ENCODE measurements at places on chromosomes 7 and 10.
A peak's percentile ranks its signal among the peaks of the same experiment; 100 is the strongest.

GRCh38 chr10:129880191-129880870 lies 83.7 kb downstream of the EBF3 start:
- DNase-seq, result no peak

DNA sequence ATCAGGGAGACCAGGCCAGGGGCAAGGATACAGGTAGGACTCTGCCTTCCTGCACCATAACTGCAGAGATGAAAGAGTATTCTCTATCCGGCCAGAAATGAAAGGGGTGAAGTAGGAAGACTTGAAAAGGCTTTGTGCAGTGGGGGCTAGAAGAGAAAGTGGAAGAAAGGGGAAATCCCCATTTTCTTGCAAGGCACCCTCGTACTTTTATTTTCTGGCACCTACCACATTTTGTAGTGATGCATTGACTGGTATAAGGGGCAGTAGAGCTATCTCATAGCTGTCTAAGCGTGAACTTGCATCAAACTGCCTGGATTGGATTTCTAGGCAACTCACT lies 752 bp upstream of the CAMK2G start:
- no peak for DNase-seq

- DNase-seq, result no peak
Observed at GRCh38 chr10:96044736-96045135, 1.4 kb downstream of the CCNJ start.

DNA sequence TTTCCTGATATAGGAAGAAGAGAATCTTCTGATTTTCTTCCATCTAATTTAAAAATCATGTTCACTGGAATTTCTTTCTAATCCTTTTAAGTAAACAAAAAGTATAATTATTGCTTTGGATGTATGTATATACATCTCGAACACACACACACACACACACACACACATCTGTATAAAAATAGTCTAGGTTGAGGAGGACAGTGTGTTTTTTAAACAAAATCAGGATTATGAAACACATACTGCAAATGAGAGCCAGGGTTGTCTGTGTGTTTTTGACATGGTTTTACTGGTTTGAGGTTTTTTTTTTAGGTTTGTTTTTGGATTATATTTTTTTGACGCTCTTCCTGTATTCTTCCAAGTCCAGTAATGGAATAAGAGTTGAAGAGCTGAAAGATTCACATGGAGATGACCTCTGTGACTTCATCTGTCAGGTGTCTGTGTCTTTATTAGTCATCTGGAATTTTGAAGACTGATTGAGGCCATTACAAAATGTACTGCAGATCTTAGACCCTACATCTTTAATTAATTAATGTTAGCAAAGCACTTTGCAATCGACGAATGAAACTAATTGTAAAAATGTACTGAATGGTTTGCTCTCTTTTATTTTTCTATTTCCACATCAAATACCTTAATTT lies 237.1 kb downstream of the SUGCT start:
- DNase-seq, result no peak

- DNase-seq, result no peak
Observed at GRCh38 chr7:38315410-38315809, 42.0 kb upstream of the TARP start.

GRCh38 chr7:43584195-43584586 lies 1.3 kb downstream of the STK17A start:
- no peak for DNase-seq

DNA sequence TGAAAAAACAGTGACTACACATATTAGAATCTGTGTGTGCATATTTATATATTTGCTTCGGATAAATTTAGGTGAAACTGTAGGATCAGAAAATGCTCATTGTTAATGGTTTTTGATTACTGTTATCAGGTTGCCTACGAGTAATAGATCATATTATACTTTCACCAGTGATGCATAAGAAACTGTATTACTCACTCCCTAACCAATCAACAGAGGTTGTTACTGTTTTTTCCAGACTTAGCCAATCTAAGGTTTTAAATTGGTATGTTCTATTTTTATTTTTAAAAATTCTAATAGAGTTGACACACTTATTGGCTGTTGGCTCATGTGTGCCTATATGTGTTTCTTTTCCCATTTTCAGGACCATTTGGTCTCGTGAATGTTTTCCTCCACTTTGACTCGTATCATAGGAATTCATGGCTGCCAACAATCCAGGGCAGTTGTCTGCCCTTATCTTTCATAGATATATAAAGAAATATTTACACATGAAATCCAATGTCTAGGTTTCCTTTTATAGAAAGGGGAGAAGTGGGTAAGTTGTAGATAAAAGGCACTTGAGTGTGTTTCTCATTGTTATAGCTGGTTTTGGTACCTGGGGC lies 59.2 kb downstream of the ANLN start:
- DNase-seq, result no peak

- DNase-seq, result no peak
Observed at GRCh38 chr10:77669892-77670291, 32.3 kb upstream of the KCNMA1 start.

GRCh38 chr10:88156341-88156740 lies 292.9 kb downstream of the PTEN start:
- DNase-seq, result no peak

DNA sequence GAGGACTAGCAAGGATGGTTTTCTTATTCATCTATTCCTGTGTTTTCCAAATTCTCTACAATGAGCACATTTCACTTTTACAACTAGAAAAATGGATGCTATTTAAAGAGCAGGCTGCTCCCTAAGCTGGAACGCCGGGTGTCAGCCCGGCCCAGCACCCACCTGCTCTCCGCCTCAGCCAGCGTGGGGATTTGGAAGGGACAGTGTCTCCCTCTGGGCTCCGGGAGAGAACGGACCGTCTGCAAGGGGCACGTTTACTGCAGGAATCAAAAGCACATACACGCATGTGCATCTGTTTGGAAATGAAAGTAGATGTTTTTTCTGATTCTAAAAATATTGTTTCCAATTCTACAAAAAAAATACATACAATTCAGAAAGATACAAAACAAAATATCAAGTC lies 2.3 kb upstream of the JAKMIP3 start:
- DNase-seq, result no peak

DNA sequence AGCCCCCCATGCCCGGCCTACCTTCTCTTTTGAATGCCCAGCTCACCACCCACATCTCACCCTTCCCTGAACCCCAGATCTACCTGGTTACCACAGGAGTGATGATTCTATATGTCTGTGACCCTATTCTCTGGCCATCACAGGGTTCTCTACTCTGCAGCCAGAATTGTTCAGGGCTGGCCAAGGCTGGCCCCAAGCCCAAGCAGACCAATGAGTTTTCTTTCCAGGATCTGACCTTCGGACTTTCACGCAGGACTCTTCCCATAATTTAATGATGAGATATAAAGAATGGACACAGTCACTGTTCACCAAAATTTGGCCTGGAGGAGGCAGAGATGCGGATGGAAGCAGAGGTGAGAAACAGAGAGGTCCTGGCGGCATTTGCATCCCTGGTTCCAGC lies 72.6 kb downstream of the PIP4K2A start:
- DNase-seq, result no peak

- DNase-seq, result no peak
Observed at GRCh38 chr10:114874827-114875411, 53.3 kb downstream of the FHIP2A start.

DNA sequence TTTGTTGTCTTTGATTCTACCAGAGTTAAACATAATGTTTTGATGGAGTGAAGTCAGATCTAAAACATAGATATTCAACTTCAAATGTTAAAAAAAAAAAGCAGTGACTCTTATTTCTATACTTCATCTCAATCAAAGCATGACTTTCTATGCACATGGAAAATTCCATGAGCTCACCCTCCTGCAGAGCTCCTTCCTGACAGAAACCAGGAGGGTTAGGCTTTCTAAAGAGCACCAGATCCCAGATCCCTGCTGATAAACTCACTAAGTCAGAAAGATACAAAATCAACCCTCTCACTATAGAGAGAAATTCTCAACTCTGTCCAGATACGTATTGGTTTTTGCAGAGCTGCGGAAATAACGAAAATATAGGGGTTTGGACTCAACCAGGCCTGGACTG lies 122.6 kb downstream of the FAM107B start:
- DNase-seq, result no peak

DNA sequence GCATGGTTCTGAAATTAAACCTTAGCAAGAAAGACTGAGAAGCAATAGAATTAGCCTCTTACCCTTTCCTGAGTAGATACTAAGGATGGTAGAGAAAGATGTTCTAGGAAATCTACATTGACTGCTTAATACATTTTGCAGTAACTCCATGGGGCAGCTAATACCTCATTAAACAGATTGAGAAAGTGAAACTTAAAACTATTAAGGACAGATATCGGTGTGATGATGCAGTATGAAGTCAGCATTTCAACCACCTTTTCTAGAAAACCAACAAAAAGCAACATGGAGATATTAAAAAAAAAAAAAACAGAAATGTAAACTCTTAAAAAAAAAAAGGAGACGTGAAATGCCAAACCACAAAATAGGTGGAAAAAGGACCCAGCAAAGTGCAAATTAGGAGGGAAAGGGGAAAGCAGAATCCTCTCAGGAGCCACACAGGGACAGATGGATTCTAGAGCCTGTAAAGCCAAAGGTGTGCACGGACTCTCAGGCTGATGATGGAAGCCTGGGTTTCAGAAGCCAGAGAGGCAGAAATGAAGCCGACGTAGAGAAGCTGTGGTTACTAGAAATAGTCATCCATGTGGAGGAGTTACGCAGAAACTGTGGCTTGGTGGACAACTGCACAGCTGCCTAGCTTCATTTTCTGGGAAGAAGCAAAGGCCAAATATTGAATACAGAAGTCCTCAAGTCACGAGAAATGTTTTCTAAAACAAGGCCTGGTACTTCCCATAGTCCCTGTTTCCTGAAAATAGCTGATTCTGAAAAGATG lies 38.1 kb upstream of the GPR141 start:
- DNase-seq, result no peak

GRCh38 chr10:110007701-110008517 lies at the start of gene ADD3:
TSS of gene ADD3 (plus strand) at chr10:110007984. CDS start at chr10:110100654, 92,670 bp downstream.
- peak; percentile 84 for DNase-seq

DNA sequence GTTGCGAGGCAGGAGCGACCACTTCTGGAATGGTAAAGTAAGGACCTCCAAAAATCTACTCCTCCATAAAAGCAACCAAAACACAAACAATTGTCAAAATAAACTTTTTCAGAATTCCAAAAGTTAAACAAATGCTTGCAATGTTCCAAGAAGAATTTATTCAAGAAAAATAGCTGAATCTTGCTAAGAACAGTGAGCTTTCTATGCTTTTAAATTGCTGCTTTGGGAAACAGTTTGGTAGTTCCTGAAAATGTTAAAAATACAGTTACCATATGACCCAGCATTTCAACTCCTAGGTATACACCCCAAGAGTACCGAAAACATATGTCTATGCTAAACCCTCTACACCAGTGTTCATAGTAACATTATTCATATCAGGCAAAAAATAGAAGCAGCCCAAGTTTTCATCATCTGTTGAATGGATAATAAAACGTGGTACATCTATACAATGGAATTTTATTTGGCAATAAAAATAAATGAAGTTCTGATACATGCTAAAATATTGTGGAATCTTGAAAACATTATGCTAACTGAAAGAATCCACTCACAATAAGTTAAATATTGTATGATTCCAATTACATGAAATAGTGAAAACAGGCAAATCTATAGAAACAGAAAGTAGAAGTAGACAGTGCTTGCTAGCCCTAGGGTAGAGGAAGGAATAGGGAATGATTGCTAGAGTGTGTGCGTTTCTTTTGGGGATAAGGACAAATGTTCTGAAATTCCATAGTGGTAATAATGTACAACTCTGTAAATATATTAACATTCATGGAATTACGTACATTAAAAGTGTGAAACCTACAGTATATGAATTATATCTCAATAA lies 57.0 kb downstream of the LRRN3 start:
- no peak for DNase-seq

- no peak for DNase-seq
Observed at GRCh38 chr10:55793024-55793423, 568.0 kb downstream of the ZWINT start.

GRCh38 chr10:17233286-17233991 lies 5.4 kb downstream of the VIM start:
- DNase-seq, result no peak

GRCh38 chr10:105702211-105702610 lies 1061.1 kb downstream of the SORCS3 start:
- DNase-seq, result no peak

GRCh38 chr10:92142512-92142911 lies 148.4 kb downstream of the CPEB3 start:
- no peak for DNase-seq

DNA sequence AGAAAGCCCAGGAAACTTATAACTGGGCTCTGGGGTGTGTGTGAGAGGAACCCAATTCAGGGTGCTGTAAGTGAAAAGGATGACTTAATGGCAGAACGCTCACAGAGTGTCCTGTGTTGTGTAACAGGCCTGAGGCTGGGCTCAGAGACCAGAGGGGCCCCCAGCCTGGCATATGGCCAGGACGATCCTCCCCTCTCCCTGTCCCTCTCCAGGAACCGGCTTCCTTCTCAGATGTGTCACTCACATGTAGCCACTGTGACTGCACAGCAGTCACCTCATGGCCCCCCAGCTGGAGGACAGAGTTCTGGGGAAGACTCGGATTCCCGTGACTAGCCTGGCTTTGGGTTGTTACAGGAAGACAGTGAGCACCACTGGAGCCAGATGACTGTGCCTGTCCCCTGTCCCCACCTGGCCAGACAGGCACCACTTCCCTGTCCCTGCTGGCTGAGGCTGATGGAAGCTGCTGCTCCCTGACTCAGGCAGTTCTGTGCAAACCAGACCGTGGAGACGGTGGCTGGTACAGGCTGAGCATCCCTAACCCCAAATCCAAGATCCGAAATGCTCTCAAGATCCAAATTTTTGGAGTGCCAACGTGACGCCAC lies 220.5 kb downstream of the MLLT10 start:
- no peak for DNase-seq

GRCh38 chr7:157484411-157485081 lies 147.7 kb downstream of the DNAJB6 start:
- no peak for DNase-seq

GRCh38 chr10:110861476-110861875 lies 10.3 kb upstream of the PDCD4 start:
- DNase-seq, result no peak

- DNase-seq, result no peak
Observed at GRCh38 chr10:21368728-21369425, 156.6 kb downstream of the SKIDA1 start.

DNA sequence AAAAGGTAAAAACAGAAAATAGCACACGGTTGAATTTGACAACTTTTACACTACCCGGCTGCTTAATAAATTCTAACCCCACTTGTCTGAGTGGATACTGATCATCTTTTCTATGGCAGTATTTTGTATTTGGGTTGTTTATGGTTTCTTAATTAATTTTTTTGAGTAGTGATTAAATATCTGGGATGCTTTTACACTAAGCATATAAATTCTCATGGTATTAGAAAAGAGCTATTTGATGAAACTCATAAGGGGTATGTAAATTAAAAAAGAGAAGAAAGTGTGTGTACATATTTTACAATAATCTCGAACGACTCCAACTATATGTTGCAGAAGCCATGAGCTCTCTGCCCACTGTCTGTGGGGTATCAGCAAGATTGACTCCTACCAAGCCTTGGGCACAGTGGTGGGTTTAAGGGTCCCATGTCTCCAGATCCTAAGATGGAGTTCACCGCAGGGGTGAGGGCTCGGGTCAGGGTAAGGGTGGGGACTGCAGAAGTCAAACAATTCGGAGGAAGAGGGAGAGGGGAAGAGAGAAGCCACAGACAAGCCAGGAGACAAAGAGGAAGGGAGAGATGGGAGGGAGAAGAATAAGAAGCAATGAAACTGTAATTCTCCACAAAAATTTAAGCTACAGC lies 7.6 kb upstream of the HOXA13 start:
- no peak for DNase-seq
